ENCODE measurements at places on chromosomes 7 and 10.

- no peak for DNase-seq
Observed at GRCh38 chr10:80555415-80555814, 17.7 kb downstream of the SH2D4B start.

DNA sequence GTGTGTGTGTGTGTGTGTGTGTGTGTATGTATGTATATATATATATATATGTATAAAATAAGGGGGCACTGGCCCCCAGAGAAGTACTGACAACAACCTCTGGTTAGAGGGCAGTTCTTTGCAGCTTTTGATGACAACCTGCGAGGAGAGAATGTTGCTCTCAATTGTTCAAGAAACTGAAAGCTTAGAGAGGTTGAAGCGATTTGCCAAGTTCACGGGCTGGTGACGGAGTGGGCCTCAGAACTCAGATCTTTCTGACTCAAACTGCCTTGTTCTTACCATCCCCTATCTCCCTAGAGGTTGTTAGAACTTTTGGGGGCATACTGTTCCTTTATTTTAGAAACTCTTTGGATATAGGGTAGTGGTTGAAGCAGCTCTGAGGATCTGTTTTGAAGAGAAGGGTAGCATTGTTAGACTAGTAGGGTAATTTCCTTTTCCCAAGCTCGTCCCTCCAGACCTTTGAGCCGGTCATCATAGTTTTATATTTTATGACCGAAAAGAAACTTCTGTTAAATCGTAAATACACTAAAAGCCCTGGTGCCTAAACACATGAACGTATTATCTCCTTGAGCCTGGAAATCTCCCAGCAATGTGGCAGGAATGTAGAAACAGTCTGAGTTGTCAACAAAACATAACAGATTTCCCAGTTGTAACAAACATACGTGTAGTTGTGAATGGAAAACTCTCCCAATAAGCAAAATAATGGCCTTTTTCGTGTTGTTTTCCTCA is 541.7 kb upstream of the GALNT17 start:
- no peak for DNase-seq

DNA sequence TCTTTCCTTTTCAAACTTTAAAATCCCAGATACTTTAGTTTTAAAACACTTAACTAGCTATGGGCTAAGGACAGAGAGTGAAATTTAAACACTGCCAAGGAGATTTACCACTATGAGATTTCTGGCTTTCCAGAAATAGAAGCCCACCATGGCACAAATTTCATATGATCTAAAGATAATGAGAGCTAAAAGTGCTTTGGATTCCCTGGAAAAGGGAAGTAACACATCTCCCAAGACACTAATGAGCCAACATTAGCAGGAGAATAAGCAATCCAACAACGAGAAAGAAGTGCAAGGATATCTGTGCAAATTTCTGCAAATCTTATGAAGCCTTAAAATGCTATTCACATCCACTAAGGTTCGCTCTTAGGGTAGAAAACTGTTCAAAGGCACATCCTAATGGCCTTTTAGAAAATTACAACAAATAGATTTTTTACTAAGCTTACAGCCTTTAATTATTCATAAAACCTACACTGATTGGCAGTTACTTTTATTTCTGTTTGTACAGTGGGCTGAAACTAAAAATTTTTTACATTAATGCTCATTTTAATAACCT is 100.3 kb downstream of the RAPGEF5 start:
- DNase-seq: no peak

DNA sequence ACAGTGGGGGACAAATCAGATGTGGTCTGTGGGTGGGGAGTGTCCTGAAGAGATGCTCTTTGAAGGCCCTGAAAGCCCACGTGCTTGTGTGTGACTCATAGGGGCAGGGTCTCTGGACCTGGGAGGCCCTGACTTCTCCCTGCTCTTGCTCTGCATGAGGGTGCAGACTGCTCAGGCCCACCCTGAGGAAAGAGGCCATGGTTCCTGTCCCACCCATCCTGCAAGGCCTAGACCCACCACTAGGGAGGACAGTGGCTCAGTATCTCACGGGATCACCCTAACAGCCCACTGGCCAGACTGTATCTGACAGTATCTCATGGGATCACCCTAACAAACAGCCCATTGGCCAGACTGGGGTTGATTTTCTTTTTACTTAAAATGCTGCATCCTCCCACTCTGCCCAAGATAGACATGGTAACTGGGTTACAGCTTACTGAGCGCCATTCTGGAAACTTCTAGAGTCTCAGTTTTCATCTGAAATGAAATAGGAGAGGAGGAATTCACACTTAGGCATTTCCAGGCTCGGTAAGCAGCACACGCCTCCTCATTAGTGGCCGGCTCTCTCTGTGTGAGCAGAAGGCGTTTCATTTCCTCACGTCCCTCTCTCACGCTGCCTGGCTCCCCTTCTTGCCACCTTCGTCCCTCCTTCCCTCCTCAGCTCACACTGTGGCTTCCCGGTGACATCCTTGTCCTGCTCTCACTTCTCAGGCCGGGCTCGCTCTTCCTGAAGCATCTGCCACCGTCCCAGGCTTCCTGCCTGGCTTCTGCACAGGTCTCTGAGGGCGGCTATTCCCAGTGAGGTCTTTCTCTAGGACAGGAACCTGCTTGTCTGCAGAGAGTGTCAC is 242.6 kb downstream of the GLRX3 start:
- DNase-seq: no peak

- DNase-seq: no peak
Observed at GRCh38 chr7:68484731-68485130, 1113.5 kb upstream of the AUTS2 start.

DNA sequence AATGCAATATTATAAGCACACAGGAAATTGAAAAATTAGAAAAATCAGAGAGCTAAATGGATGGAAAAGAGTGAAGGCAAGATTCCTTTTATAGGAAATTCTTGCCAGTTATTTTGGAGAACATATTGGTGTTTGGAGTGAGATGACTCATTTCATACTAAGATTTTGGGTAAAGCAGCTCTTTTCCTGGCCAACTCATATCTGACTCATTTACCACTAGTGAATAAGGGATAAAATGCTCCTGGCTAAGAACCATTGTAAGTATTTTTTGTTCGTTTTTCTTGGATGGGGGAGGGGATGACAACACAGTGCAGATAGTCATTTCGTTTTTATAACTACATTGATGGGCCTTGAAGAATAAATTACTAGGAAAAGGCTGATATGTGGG is 139.3 kb downstream of the TWIST1 start:
- no peak for DNase-seq

GRCh38 chr10:79982861-79983260 is 34.0 kb upstream of the SFTPD start:
- no peak for DNase-seq

- no peak for DNase-seq
Observed at GRCh38 chr7:74056096-74056915, 27.3 kb upstream of the LIMK1 start.

GRCh38 chr10:123573236-123574108 is 92.7 kb upstream of the GPR26 start:
- peak; percentile 2 for DNase-seq

DNA sequence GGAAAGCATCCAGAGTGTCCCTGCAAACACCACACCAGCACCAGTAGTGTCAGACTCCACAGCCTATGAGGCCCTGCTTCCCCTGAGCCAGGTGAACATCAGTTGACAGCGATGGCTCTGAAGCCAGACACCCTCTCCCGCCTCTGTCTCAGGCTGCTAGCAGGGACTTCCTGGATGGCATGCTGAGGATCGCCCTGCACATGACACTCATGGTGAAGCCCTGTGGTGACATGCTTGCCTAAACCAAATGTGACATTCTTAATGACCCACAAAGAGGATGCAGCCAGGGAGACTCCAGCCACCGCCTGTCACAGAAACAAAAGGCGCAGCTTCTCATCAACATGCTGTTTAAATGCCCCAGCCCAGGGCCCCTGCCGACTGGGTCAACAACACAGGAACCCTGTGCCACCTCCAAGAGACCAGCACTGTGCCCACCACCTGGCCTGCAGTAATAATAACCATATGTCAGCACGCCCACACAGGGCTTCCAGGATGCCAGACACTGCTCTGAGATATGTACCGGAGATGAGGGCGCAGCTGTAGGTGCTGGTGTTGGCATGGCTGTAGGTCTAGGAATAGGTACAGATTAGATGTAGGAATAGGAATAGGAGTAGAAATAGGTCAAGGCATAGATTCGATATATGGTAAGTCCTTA is 81.3 kb downstream of the GRID1 start:
- no peak for DNase-seq

DNA sequence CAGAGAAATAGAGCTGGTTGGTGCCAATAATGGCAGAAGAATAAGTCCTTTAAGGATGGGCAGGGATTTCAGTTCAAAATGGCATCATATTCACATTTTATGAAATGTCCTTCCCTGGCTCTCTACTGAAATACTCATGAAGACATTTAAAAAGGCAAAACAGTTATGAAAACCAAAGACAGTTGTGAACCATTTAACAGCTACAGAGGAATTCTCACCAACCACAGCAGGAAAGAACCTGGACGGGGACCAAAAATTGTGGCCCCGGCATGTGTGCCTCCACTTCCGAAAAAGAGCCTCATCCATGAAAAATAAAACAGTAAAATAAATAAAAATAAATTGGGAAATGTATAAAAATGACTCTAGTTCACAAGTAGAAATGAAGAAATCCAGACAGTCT is 539.5 kb downstream of the SUGCT start:
- DNase-seq: no peak

DNA sequence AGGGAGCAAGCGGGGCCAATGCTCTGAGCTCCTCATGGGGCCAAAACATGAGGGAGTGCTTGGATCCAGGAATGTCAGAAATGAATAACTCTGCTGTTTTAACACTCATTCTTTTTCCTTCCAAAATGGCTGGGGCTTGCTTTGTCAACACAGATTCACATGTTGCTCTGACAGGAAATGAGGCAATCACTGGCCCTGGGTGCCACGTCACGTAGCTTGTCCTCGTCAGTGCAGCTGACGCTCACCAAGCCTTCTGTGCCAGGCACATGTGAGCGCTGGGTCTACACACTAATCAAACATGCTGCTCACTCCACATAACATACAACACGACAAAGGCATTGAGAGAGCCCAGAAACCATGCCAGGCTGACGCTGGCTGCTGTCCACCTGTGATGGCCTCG is 198.9 kb downstream of the WDR37 start:
- no peak for DNase-seq

DNA sequence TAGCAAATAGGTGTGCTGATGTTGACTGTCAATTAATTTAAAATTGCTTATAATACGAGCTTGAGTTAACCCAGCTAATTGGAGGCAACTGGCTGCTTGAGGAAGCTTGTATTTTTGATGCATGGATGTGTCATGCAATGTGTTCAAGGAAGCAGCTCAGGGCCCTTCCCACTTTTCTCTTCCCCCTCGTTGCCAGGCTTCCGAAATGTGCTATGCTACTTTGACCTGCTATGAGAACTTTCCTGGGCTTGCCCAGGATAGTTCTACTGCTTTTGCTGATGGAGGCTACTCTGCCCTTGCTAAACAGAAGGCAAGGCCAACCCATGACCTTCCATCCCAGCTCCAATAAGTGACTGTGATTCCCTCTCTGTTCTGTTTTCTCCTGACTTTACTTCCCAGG is 24.4 kb downstream of the PLCE1 start:
- DNase-seq: no peak

DNA sequence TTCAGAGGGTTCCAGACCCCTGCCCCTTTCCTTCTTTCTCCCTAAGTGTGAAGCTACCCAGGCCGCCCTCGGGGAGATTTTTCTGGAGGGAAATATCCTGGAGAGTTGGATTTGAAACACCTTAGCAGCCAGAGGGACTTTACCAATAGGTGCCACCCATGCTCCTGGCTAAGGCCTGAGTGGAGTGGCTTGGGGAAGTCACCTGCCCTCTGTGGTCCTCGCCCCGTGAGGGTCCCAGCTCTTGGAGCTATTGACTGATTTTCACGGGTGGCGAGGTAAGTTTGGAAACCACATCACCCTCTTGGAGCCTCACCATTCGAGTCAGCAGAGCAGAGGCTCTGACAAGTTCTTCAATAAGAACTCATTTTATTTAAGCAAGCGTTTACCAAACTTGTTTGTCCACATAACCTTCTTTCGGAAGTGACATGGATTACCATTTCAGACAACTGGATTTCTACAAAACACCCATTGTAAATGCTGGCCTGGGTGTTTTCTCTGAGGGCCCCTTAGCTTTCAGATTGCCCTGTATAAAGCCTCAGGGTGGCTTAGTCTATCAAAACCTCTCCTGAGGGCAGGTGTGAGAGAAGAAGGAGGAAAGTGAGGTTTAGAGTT is 20.4 kb downstream of the AQP1 start:
- DNase-seq: no peak
